ENCODE measurements at places on chromosomes 4 and X. TPM values are rescaled to one million over a fixed set of nuclear protein-coding genes. Genes with fewer than 3 reads are reported as not detected.

Gene QRFPR
- not detected for total RNA-seq

Gene LDB2
- not detected for total RNA-seq

GRCh38 chr4:172819353-172819752 is 349.3 kb upstream of the GALNT7 start:
- DNase-seq: no peak

Gene CPE
- total RNA-seq: not detected

Gene GPRASP2
- 1.6 TPM for total RNA-seq

- DNase-seq: no peak
These were observed 329.7 kb downstream of the GPAT3 start for GRCh38 chr4:83865417-83866150.

Gene RTL9
- not detected for total RNA-seq

GRCh38 chr4:141768954-141769353 is 132.6 kb downstream of the IL15 start:
- no peak for DNase-seq
